ENCODE measurements at places on chromosomes 16 and 17.
A peak's percentile ranks its signal among the peaks of the same experiment; 100 is the strongest.

GRCh38 chr16:85209526-85210121 is 97.4 kb upstream of the CIBAR2 start:
- DNase-seq = no peak

- DNase-seq = no peak
Measured at GRCh38 chr17:55690105-55690508, 32.6 kb downstream of the TMEM100 start.

GRCh38 chr16:19418200-19418599 is 517 bp downstream of the TMC5 start:
- DNase-seq = no peak

DNA sequence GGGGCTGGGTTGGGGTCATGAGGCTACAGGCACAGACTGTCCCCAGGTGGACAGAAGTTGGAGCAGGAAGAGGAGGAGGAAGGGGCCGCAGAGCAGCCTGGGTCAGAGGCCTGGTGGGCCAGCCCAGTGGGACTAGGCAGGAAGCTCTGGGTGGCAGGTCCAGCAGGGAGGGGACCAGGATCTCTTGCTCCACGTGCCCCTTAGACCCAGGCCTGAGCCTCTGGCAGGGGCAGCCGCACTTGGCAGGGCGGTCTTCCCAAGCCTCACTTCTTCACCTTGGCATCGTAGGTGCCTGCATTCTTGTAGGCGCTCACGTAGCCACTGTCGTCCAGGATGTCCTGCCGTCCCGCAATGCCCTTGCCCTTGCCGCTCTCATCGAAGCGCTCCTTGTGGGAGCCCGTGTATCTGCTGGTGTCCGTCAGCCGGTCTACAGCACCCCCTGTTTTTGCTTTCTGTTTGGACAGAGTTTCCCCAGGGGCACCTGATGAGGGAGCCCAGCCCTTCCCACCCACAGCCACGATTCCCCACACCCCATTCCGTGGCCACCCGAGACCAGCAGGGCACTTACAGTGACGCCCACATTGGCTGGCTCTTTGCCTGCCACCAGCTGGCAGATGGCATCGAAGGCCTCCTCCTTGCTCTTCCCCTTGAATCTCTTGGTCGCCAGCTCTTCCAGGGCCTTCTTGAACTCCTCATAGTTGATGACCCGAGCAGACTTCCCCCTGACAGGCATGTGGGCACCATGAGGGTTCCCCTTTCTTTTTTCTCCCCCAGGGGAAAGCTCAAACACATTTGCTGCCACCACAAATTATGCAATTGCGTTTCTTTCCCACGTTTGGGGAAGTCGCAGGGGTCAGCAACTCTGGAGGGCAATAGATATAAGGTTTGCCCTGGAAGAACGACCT is 3.1 kb downstream of the TPPP3 start:
- no peak for DNase-seq

GRCh38 chr17:11996722-11997146 is 541 bp downstream of the ZNF18 start:
- DNase-seq = no peak

DNA sequence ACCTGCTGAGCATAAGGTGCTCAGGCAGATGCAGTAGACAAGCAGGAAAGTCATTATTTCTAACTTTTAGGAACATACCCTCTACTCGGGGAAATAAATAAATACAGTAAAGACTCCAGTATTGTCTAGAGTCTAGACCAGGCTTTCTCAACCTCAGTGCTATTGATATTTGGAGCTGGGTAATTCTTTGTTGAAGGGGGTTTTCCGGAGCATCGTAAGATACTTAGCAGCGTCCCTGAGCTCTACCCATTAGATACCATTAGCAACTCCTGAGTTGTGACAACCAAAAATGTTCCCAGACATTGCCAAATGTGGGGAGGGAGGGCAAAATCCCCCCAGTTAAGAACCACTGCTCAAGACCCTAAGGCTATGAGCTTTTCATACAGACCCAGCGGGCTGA is 21.1 kb downstream of the EPOP start:
- DNase-seq = no peak

- DNase-seq = no peak
Measured at GRCh38 chr16:55255733-55256282, 68.2 kb upstream of the IRX6 start.

GRCh38 chr17:42183741-42184711 is 1.2 kb downstream of the HCRT start:
- DNase-seq = peak; percentile 73

DNA sequence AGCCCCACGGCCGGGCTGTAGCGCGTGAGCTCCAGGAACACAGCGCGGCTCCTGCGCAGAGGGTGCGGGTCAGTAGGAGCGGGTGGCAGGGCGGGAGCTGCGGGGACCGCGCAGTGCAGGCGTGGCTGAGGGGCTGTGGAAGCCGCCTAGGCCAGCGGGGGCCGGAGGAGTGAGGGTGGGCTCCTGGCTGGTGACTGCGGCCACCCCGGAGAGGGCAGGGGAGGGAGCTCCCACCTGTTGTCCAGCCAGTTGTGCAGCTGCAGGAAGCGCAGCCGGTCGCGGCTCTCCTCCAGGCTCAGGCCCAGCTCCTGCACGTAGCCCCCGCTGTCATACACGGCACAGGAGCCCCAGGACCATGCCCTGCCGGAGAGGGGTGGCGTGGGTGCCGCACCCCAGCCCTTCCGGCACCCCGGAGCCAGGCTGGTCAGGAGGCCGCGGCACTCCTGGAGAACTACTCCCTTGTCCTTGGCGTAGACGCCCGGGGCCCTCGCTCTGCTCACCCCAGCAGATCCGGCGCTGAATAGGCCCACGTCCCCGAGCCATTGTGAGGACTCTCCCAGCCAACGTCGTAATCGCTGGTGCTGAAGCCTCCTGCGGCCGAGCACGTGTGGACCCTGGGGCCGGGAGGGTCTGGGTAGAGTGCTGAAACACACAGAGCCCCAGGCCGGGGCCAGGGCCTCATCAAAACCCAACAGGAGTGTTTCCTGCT is 43.9 kb downstream of the TSC2 start:
- DNase-seq = no peak

DNA sequence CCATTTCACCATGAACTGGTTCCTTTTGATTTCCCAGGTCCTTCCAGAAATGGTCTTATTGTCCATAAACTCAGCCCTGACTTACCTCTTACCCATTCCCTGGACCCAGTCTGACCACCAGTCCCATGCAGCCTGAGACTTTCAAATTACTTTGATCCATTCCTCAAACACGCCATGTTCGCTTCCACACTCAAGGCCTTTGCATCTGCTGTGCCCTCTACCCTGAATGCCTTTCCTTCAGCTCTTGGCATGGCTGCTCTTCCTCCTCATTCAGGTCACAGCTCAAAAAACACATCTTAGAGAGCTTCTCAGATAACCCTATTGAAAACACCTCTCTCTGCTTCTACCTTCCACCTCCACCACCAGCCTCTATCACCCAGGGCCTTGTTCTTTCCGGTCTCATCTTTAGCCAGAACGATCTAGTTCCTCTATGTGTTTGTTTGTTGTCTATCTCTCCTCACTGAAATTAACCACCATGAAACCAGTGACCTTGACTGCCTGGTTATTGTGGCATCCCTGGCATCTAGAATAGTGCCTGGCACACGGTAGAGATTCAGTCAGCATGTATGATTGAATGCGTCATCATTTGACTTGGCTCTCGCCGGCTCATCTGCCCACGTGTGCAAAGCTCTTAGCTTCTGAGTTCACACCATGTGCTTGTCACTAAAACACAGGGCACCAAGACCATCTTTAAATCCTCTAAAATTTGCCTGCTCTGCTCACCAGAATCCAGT is 12.8 kb downstream of the CRYM start:
- DNase-seq = no peak

GRCh38 chr17:50110591-50111349 is 15.6 kb downstream of the PDK2 start:
- DNase-seq = no peak

GRCh38 chr17:80247561-80247960 is 13.1 kb upstream of the RNF213 start:
- DNase-seq = no peak

DNA sequence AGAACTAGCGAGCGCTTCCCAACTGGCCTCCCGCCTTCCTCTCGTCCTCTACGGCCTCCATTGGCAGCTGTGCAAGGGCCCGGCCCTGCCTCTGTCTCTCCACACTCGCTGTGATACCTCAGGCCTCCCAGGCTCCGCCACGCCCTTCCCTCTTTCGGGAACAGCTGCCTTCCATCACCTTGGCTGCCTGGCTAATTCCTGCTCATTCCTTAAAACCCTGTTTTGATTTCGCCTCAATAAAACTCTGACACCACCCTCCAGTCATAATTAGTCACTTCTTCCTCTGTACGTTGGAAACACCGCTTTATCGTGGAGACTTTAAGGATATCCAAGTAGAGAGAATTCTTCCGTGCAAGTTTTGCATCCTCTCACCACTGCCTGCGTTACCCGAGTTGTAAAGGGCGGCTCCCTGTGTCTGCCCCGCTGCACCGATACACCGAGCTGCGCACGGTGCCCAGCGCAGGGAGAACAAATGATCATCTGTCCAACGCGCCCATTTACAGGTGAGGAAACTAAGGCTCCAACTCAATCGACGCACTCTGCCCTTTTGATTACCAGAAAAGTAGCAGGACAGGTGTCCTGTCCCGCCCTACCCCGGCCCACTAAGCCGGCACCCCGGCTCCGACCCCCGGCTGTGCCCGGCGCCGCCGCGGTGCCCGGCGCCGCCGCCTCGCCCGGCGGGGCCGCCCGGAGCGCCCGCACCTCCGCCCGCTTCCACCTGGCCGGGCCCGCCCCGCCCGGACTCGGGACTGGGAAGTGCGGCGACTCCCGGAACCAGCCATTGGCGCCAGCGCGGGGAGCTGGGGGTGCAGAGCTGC is 139.7 kb downstream of the SEC14L1 start:
- DNase-seq = no peak

DNA sequence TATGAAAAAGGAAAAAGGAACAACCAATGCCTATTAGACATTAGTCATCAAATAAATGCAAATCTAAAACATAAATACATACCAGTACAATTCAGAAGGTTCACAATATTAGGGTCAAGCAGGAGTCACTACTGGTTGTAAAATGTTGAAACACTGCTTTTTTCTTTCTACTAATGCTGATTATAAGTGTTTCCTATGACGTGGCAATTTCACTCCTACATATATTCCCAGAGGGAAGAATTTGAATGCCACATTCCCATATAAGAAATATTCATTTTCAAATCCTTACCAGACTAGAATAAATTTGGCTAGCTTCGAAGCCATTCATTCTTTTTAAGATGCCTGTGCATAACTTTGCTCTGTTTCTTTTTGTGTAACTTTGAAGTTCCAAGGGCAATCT is 2.6 kb upstream of the KRTAP9-2 start:
- DNase-seq = no peak

GRCh38 chr16:21126518-21126917 is 24.1 kb downstream of the DNAH3 start:
- DNase-seq = no peak

DNA sequence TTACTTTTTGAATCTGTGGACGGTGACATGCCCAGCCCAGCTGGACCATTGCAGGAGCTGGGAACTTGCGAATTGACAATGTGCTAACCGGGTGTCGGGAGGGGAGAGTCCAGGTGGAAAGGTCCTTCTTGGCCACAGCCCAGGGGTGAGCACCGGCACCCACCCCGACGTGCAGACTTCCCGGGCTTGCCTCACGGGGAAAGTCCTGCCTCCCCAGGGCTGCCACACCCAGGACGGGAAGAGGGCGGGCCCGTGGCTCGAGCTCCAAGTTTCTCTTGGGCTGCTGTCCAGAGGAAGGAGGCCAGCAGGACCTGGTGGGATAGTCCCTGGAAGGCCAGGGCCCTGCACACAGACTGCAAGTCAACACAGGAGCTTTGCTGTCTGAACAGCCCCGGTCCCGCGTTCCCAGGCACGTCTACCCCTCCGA is 17.7 kb downstream of the CARD14 start:
- no peak for DNase-seq

DNA sequence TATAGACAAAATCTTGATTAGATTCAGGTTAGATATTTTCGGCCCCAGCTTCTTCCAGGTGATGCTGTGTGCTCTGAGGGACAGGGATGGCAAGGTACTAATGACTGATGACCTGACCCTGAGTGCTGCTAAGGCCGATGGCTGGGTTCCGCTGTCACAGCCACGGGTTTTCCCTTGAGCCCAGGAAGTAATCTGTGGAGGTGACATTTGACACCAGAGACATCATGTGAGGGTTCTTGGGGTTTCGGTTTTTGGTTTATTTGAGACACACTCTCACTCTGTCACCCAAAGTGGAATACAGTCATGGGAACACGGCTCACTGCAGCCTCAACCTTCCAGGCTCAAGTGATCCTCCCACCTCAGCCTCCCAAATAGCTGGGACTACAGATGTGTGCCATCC is 9.8 kb downstream of the OTOP3 start:
- DNase-seq = no peak

GRCh38 chr17:2155573-2155972 is 100.7 kb downstream of the HIC1 start:
- no peak for DNase-seq

DNA sequence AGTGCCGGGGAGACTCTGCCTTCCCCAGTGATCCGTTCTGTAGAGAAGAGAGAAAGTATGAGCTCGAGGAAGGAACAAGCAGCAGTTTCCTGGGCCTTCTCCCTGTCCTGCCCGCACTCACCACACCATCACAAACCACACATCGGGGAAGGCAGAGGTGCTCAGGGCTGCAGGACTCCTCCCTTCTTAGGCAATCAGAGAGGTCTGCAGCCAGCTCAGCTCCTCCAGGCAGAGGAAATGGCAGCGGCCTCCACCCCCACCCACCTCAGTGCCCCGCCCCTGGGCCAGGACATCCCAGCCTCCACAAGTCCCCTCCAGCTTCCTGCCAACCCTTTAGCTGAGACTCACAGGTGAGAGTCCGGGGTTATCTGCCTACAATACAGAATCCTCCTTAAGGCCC is 2.0 kb downstream of the ZNF319 start:
- DNase-seq = peak; percentile 46

- DNase-seq = no peak
Measured at GRCh38 chr17:83009414-83010205, 69.8 kb upstream of the METRNL start.

DNA sequence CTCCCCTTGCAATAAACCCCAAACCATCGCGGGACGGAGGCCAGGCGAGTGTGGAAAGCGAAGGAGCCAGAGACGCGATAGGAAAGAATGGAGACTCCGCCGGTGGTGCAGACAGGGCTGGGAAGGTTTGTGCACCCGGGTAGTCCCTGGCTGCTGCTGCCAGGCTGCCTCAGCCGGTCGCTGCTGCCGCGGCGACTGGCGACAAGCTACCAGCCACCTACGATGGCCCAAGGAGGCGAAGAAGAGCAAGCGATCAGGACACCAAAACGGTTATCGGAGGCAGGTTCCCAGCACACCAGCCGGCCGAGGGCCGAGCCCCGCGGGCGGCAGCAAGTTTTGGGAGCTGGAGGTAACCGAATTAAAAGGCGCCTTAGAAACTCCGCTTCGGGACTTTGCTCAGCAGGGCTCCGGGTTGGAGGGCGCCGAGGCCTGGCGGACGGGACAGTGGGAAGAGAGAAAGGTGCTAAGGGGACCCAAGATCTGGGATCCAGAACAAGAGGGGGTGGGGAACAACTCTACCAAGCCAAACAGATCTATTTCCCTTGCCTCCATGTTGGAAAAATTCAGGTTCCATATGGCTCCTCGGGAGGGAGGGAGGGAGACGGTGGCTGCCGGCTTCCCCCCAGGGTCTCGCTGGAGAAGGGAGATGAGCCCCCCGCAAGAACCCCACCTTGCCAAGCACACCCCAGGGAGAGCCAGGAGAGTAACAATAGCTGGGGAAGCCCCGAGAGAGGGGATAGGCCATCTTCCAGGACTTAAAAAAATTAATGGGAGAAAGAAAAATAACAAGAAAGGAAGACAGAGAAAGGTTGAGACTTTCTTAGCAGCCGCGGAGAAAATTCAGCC is 9.7 kb upstream of the HOXB2 start:
- DNase-seq = no peak
